Hematopoietic multipotent progenitor cell treated with erythropoietin and hydrocortisone succinate and interleukin-3 and kit ligand, for 6 days (in vitro differentiated cells): ENCODE measurements at places on chromosomes 4 and X.

GRCh38 chr4:121375262-121375661 lies 5.6 kb downstream of the QRFPR start:
- no peak for DNase-seq

DNA sequence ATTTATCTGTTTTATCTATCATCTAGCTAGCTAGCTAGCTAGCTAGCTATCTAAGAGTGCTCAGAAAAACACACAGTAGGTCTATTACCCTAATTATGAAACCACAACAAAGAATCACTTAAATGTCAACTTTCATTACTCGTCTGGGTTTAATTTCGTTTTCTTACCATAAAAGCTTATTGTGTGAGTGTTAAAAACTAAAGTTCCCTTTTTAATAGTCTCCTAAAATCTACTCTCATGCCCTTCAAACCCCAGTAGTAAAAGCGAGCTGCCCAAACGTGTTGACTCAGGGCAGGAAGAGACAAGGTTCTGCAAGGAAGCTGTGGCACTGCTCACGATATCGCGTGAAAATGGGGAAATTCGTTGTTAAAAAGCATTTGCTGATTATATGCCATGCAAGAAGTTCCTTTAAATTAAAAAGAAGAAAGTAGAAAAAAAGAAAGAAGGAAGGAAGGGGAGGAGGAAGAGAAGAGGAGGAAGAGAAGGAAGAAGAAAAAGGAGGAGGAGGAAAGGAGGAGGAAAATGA lies 595 bp downstream of the MBNL3 start:
- peak; percentile 65 for DNase-seq

DNA sequence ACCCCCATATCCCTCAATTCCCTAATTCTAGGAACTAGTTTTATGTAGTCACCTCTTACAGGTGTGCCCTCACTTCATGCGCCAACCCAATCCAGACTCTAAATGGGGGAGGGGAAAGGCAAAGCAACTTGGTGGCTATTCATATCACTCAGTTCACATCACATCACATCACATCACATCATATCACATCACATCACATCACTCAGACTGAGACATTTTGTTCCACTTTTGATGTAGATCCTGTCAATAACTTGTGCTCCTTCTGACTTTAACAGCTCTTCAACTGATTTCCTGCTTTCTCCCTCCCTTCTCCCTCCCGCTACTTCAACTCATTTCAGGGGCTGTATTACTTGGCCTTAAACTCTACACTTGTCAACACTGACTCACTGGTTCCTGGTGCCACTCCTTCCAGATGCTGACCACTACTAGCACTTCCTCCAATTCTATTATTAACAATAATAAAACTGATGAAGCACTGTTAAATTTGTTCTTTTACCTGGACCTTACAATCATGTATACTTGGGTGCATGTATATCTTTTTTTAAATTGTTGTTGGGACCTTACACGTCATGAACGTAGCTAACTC lies 29.1 kb upstream of the PLS3 start:
- DNase-seq: no peak

- DNase-seq: peak; percentile 54
Observed at GRCh38 chrX:150587585-150588503, 19.4 kb downstream of the MTM1 start.

- DNase-seq: no peak
Observed at GRCh38 chr4:19193274-19193981, 1058.3 kb upstream of the SLIT2 start.

DNA sequence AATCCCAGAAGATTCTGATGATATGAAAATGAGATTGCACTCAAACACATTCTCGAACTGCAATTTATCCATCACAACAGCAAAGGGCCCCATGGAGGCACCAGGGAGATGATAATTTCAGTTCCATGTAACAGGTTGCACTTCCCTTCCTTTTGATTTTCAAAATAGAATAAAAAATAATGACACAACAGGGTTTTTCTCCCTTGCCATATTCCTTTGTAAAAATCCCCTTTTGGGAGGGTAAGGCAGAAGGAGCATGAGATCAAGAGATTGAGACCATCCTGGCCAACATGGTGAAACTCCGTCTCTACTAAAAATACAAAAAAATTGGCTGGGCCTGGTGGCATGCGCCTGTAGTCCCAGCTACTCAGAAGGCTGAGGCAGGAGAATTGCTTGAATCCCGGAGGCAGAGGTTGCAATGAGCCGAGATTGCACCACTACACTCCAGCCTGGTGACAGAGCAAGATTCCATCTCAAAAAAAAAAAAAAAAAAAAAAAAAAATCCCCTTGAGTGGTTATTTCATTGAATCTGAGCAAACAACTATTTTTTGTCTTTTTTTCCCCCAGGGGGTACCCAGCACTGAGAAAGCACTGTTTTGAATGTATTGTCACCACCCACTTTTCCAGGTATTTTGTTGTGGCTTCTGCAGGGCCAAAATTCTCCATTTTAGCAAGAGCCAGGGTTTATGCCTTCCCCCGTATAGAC lies 26.7 kb downstream of the TBC1D9 start:
- no peak for DNase-seq

DNA sequence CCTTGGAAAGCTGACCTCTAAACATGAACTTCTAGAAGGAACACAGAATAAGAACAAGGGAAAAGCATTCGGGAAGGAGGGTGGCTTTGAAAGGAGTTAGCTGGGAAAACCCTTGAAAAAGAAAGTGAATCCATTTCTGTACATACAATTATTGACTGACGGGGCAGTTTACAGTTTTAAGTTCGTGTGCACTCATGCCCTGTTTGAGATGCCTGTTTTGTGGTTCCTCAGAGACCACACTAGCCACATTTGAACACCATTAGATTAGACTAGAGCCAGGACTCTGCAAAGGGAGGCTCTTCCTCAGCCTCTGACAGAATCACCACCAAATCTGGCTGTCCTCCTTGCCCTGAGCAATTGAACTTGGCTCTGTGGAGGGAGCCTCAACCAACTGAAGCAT lies 158.3 kb downstream of the PALLD start:
- DNase-seq: no peak

DNA sequence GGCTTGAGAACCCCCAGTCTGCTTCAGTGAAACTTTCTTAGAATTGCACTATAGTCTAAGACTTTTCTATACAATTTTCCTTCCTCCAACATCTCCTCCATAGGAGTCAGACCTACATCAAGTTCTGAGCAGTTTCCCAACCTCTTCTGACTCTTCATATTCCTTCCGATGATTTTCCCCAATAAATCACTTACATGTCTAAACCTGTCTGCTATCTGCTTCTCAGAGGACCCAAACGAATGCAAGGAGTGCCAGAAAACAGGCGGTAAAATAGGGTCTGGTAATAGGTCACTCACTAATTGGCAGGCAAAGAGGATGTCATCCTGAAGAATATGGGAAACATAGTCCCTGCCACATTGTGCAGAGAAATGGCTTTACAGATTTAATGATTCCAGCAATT lies 153.9 kb downstream of the PCDH18 start:
- no peak for DNase-seq

GRCh38 chr4:53194727-53195126 lies 171.1 kb downstream of the SCFD2 start:
- no peak for DNase-seq

DNA sequence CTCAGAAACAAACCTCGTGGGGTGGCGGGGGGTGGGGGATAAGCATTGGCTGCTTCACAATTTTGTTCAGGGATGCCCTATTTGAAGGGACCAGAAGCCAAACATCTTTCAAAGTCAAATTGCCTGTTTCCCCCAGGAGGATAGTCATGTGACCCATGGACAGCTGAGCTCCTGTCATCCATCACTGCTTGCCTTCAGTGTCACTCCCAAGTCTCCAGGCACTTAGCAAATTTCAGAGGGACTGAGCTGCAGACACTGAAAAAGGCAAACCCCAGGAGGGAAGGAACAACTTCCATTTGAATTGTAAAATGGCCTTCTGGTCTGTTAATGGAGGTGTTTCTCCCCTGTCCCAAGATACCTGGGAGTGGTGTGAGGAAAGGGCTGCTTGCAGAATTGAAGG lies 73.4 kb downstream of the FRMPD3 start:
- no peak for DNase-seq

GRCh38 chr4:94076498-94076897 lies 131.2 kb upstream of the SMARCAD1 start:
- DNase-seq: no peak

- DNase-seq: peak; percentile 95
Observed at GRCh38 chrX:41009850-41010846, 75.1 kb upstream of the USP9X start.

- DNase-seq: no peak
Observed at GRCh38 chr4:38930204-38930603, 62.6 kb downstream of the FAM114A1 start.

GRCh38 chrX:30309139-30309571 lies at the start of gene NR0B1:
Gene NR0B1, minus strand, starts transcription at chrX:30309390. Its CDS starts 27 bp downstream, at chrX:30309363.
- no peak for DNase-seq

DNA sequence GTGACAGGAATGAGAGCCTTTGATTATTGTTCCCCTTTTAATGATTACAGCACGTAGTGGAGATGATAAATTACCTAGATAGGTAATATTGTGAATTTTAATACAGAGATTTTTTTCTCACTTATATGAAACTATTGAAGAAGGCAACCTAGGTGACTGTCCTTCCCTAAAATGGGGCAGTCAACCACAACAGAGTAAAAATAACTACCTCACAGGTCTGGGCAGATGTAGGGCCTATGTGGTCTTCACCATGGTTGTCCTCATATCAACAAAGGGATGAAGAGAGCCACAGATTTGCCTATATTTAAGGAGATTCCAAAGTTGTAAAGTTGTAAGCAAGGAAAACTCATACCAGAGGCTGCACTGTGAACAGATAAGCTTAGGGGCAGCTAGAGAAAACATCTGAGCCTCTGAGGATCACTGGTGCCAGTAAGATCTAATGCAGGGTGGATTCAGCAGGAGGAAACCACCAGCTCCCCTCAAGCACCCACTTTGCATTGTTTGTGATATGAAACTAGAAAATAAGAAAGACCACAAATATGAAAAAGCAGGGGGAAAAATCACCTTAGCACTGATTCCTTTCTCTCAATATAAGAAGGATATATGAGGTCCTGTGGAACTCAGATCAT lies 547.9 kb upstream of the GALNTL6 start:
- DNase-seq: no peak

GRCh38 chr4:72951147-72951546 lies 118.4 kb downstream of the COX18 start:
- DNase-seq: no peak

DNA sequence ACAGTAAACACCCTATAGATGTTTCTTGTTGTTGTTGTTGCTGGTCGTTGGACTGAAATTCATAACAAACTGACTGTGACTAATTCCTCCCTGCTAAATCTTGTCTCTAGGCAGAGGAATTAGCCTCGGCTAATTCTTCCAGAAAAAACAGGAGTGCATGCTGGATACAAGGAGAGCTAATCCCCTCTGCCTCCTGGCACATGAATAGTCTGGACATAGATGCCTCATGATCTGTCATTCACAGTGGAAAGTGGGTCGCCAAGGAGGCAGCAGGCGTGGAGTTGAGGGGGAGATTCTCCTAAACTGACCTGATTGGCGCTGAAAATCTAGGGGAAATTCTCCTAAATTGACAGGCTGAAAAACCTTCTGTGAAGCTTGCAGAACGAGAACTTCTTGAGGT lies 220.1 kb downstream of the DCTD start:
- DNase-seq: no peak

GRCh38 chr4:140185412-140186081 lies 31.6 kb upstream of the MAML3 start:
- DNase-seq: no peak

- DNase-seq: no peak
Observed at GRCh38 chr4:10305816-10306215, 151.4 kb downstream of the ZNF518B start.

DNA sequence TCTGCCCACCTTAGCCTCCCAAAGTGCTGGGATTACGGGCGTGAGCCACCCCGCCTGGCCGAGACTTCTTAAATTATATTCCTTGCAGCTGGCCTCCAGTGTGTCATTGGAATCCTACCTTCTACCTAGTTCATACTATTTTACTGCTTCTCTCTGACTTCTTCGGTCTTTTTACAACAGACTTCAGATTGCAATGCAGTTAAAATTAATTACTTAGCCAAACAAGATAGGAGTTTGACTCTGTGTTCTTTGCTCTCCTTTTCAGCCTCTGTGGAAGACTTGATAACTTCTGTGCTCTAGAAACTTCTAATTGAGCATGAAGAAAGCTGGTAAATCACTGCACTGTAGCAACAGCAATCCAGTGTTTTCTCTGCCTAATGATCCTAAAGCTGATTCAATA lies 199.5 kb downstream of the GASK1B start:
- no peak for DNase-seq

DNA sequence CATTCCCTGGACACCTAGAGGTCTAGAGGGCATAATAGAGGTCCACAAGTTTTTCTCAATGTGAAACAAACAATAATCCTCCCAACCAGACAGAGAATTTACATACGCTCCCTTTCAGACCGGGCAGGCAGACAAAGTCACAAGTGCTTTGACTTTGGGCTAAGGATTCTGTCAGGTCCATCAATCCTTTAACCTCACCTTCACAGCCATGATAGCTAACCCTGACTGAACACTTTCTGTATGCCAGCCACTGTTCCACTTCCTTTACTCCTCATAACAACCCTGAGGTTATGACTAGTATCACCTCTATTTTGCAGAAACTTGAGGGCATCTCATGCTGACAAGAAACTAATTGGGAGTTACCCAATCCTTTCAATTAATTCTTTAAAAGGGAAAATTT lies 118.8 kb upstream of the AFF2 start:
- DNase-seq: no peak

GRCh38 chr4:74133786-74134499 lies 24.0 kb upstream of the MTHFD2L start:
- DNase-seq: peak; percentile 84

DNA sequence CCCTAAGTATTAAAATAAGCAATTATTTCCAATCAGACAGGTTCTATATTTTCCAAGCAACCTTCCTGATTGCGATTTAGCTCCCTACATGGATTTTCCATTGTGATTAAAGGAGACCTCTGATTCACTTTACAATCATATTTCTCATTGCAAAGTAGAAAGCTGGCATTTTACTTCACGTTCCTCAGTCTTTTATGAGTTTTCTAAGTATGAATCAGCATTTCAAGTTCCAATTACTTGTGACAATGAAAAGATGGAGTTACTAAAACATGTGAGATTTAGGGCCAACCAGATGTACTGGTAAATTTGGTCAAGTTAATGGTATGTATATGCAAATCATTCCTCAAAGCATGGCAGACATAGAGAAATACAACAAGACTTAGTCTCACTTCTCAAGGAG lies 206.2 kb downstream of the KCNIP4 start:
- no peak for DNase-seq

GRCh38 chr4:99722006-99722405 lies 64.4 kb upstream of the C4orf54 start:
- DNase-seq: peak; percentile 30

DNA sequence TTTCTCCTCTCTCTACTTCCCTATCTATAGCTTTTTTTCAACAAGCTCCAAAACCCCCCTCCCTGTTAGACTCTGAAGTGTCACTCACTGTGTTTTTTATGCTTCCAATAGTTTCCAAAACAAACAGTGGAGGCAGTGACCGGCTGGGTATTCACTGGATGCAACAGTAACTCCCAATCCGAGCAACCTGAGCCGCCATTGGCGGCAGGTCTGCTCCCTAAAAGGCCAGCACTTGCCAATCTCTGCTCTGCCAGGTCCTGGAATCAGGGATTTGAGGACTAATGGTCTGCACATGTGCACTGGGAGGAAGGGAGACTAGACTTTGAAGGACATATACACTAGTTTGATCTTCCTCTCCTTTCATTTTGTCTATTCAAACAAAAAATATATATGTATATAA lies 7.1 kb downstream of the TBX22 start:
- DNase-seq: no peak

- no peak for DNase-seq
Observed at GRCh38 chr4:135256111-135256510, 1054.5 kb upstream of the PABPC4L start.
